ENCODE measurements at places on chromosomes 1 and 21. TPM values are rescaled to one million over a fixed set of nuclear protein-coding genes. Genes with fewer than 3 reads are reported as not detected.

- no peak for DNase-seq
Observed at GRCh38 chr1:116916533-116917445, 7.1 kb downstream of the PTGFRN start.

- no peak for DNase-seq
Observed at GRCh38 chr1:183365676-183366075, 52.5 kb downstream of the NMNAT2 start.

- DNase-seq, result no peak
Observed at GRCh38 chr1:15492596-15492995, 16.7 kb downstream of the CELA2B start.

DNA sequence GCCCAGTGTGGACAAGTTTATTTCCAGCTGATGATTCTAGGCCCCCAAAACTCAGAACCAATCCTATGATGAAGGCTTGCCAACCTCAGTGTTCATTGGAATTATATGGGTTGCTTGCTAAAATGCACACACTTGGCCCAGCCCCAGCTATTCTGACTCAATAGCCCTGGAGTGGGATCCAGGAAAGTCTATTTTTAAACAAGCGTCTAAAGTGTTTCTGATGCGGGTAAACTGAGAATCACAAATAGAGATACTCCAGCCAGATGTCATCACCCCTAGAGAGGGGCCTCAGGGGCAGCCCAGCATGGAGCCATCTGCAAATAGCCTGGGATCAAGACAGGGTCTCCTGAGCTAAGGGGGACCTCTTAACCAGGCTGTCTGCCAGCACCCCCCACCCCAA is 46.0 kb downstream of the PKP1 start:
- DNase-seq, result peak; percentile 44

DNA sequence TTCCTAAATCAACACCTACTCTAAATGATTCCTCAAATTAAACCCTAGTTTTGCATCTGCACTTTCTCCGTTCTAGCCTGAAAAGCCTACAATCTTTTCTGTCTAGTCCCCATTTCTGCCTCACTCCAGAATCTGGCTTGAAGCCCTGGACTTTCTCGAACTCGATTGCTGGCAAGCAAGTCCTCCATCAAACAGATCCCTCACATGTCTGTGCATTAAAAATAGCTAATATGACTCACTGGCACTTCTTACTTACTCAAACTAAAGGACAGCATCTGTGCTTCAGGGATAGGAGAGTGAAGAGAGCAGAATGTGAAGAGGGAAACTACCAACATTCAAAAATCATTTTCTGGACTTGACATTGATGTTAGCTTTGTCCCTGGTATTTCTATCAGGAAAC is 51.8 kb upstream of the CXADR start:
- DNase-seq, result no peak

- no peak for DNase-seq
Observed at GRCh38 chr1:99627615-99628014, 18.3 kb upstream of the PALMD start.

GRCh38 chr1:165894591-165894990 is 67.2 kb downstream of the UCK2 start:
- no peak for DNase-seq

DNA sequence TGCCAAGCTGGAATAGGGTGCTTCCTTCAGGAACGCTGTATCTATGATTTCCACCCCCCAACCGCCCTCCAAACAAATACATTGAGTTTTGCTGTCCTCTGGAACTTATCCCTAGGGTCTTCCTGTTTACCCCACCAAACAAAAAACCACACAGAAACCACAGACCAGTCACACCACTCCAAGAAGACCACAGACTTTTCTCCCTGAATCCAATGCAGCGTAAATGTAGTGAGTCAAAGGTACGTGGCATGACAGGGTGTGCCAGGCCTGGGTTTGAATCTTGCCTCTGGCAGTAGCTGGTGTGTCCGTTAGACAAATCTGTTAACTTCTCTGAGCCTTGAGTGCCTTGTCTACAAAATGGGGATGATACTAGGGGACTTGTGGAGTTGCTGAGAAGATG is 27.8 kb downstream of the ASAP3 start:
- no peak for DNase-seq

DNA sequence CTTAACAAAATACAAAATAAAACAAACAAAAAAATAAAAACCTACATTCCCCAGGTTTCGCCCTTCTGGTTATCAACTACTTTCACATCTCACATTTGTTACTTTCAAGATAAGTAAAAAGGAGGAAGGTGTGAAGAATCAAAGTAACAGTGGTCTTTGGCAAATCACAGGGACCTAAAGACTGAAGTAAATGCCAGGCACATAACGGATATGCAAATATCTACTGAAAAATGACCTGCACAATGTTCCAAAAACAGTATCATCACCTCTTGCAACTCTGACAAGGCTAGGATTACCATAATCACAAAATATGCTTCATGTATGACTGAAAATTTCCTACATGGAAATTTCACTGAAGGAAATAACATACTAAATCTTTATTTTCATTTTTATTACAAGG is 29.3 kb downstream of the COP1 start:
- DNase-seq, result no peak

- no peak for DNase-seq
Observed at GRCh38 chr1:224274970-224275626, 54.9 kb downstream of the NVL start.

DNA sequence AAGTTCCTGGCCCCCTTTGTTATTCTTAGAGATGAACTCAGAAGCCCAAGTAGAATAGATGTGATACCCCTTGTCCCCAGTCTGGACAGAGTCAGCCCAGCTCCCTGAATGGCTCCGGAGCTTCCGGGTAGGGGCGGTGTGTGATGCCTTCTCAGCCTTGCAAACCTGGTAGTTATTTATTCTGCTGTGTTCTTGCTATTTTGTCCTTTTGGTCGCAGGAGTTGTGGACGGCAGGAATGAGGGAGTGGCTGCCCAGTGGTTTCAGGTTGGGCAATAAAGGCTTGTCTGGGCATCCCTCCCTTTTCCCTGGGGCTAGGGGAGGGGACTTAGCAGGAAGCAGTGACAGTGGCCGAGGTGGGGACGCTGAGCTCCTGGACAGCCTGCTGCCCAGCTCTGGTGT is 2.8 kb downstream of the PTPRU start:
- DNase-seq, result peak; percentile 80

DNA sequence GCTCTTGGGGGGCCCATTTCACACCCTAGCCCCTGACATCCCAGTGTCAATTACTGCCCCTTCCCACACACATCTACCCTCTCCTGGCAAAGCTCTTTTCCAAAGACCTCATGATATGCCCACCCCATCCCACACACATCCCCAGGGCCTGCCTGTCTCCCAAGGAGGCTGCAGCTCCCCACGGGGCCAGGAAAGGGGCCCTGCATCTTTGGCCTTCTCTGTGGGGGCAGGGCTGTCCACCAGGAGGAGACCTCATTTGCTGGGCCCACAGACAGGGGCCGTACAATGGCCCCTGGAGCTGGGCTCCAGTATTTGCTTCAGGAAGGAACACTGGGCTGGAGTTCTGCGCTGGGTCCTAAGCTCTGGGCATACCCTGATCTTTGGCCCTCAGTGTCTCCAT is 65.6 kb upstream of the RUNX3 start:
- no peak for DNase-seq

GRCh38 chr1:37410815-37411214 is 63.6 kb upstream of the ZC3H12A start:
- no peak for DNase-seq

DNA sequence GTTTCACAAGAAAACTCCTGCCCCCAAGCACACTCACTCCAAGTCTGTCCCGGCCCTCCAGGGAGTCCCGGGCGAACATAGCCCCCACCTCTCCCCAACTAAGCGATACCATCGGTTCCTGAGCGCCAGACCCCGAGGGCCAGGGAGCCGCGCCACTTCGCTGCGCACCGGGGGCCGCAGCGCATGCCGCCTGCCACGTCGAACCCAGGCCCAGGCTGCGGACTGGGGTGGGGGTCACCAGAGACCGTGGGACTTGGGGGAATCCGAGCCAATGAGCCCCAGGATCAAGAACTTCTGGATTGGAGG is 801 bp downstream of the RSPO1 start:
- DNase-seq, result no peak

DNA sequence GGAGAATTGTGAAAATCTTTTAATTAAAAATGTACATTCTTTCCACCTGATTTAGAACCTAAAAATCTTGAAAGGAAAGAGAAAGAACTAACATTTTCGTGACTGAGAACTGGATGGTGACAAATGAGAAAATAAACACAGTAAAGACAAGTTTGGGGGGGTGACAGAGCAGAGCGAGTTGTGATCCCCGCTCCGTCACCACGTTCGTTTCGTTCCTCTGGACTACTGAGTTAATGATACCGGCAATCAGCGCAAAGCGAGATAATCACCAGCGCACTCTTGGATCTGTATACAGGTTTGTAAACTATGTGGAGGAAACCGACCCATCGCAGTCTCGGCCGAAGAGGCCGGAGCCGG is 31.2 kb upstream of the CFAP126 start:
- DNase-seq, result no peak

GRCh38 chr1:93906480-93906879 is 2.8 kb downstream of the GCLM start:
- DNase-seq, result no peak

DNA sequence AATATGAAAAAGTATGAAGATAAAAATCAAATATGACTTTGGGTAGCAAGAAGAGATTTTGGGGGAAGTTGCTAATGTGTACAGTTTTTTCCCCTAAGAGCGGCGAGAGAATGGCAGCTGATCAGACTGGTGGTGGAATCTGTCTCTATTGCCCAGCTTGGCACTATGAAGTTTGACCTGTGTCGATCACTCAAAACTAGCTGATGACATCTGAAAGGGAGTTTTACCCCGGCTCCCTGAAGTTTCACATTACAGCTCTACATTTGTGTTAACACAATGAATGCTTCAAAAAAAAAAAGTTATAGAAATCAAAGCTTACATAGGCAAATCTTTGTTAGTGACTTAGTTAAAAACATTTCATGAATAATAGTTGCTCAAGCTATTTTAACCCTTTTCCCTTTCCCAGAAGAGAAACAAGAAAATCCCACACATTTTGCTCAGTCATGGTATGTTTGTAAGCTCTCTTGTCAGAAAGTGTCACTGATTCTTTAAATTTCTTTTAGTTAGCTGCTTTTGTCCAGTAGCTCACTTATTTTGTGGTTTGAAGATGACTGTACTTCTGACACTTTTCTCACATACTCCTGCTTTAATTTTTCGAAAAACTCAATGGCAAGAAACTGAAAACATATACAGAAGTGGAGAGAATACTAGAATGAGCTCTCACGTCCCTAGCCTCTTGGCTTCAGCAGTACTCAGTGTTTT is 41.3 kb downstream of the DYRK1A start:
- no peak for DNase-seq

DNA sequence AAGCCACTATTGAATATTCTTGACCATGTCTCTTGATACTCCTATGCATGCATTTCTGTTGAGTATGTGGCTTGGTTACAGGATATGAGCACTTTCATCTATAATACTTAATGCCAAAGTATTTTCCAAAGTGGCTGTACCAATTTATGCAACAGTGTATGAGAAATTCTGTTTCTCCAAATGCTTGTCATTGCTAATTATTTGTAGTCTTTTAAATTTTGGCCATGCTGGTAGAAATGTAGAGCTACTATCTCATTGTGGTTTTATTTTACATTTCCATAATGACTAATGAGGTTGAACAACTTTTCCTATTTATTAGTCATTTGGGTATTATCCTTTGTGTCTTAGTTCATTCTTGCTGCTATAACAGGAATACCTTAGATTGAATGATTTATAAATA is 71.4 kb upstream of the TSPAN2 start:
- no peak for DNase-seq

- no peak for DNase-seq
Observed at GRCh38 chr1:83109692-83110091, 889.2 kb downstream of the TTLL7 start.

DNA sequence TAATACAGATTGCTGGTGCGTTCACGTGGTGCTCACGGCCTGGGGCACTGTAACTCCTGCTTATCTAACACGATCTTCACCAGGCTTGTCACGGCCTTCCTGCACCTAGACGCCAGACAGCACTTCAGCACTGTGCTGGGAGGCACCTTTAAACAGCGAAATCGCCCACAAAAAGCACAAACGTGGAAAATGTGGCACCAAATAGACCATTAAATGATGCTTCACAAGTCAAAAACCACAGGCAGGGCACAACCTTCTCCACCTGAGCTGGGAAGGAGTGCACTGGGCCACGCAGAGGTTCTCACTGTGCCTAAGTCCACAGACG is 20.0 kb downstream of the IBA57 start:
- no peak for DNase-seq

DNA sequence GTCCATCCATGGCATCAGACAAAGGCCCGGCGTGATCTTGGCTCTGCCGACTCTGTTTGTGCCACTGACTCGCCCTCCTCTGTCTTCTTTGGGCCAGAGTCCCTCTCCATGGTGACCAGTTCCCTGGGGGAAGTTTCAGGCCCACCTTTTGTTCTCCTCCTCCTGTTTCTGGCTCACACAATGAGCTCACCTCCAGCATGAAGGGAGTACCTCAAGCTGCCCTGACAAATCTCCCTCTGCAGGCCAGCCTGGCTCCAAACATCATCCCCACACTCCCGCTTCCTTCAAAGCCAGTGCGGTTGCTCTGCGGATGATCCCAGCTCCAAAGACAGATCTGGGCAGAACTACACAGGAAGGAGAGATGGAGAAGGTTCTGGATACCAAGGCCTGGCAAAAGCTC is 576.6 kb downstream of the NPHP4 start:
- no peak for DNase-seq

- no peak for DNase-seq
Observed at GRCh38 chr1:63548877-63549276, 25.6 kb downstream of the EFCAB7 start.

DNA sequence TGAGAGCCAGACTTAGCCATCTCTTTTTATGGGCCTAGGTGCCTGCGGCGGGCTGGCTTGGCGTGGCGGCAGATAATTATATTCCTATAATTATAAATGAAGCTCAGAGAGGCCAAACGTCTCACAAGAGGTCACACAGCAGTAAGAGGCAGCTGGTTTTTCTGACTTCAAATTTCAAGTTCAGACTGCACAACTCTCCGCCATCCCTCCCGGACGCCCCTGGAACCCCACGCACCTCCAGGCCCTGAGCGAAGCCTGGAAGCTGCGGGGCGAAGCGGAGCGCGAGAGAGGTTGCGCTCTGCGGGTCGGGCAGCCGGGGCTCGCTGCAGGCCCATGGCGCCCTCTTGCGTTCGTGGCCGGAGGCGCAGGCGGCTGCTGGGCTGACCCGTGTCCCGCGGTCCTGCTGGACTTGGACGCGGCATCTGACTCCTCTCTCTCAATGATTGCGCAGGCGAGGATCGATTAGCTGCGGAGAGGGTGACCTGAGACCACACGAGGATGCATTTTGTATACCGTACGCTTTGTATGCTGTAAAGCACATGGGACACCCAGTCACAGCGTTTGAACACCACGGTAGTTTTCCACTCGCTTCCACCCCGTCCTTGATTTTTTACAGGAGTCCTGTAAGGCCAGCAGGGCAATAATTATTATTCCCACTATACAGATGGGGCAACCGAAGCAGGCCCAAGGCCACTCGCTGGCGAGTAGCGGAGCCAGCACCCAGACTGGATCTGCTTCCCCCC is 272.7 kb downstream of the FOXD2 start:
- DNase-seq, result peak; percentile 76

The TMPRSS3 gene
- 4.2 TPM for total RNA-seq

The CCDC28B gene
- total RNA-seq, result 4.1 TPM

The TMEM59 gene
- 423 TPM for total RNA-seq

The DNAJC6 gene
- 5.2 TPM for total RNA-seq

The ABCA4 gene
- total RNA-seq, result 0.52 TPM

The SLAMF7 gene
- 1.5 TPM for total RNA-seq

The KPRP gene
- total RNA-seq, result not detected

The HAO2 gene
- not detected for total RNA-seq
